ENCODE measurements at places on chromosomes 1 and 21. TPM values are rescaled to one million over a fixed set of nuclear protein-coding genes. Genes with fewer than 3 reads are reported as not detected.

GRCh38 chr1:2215329-2215728 lies 12.8 kb upstream of the SKI start:
- DNase-seq: no peak

Gene ARHGAP30
- total RNA-seq: 6.1 TPM

DNA sequence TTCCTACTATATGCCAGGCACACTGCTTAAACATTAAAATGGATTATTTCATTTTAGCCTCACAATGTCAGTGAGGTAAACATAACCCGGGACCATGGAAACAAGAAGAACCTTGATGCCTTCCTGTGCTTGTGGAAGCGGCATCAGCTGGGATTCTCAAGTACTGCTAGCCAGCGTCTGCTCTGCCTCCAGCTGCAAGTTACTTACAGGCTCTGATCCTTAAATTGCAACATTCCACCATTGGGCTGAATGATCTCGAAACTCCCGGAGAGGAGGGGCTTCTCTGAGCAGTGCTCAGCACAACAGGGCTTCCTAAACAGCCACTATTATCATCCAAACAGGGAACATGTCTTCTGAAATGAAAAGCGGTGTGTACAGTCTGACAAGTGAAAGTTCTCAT lies 6.7 kb upstream of the MAN1C1 start:
- no peak for DNase-seq

Gene HJV
- not detected for total RNA-seq

DNA sequence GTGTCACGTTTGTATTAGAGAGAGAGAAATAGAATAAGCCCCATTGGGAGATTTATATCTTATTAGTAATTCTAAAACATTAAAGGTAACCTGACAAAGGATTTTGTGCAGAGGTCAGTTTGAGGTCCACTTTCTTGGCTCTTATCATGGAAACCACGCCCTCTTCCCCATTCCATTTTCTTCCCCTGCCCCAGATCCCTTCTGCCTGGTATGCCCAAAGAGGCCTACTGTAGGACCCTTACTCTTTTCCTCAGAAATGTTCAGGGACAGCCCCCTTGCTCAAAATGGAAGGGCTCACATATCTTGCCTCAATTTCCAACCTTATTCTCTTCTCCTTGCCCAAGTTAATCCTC lies 9.6 kb downstream of the CCDC185 start:
- DNase-seq: no peak

DNA sequence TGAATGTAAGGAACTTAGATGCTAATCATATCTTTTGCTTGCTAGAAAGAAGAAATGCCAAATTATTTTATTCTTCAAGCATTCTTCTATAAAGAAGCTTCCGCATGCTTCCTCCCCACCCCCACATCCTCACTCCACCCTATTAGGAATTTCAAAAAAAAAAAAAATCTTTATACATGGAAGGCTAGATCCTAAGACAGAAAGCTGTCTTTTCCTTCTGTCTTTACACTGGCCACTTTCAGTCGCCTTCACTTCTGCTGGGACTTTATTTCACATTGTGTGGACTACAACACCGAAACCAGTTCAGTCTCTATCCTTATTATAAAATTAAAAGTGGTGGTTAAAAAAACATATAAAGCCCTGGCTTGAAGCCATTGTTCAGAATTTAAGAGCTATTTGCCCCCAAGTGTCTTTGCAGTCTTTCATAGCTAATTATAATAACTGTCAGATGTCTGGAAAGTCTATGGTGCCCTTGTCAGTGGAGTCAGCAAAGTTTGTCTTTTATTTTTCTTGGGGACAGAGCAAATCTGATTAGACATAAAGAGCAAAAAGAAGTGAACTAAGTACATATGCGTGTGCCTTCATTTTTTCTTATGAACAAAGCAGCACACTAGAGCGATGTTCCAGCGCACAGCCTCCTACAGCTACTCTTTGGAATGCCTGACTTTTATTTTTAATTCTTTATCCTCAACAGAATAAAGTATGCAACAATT lies 297.7 kb downstream of the PTPRC start:
- no peak for DNase-seq

DNA sequence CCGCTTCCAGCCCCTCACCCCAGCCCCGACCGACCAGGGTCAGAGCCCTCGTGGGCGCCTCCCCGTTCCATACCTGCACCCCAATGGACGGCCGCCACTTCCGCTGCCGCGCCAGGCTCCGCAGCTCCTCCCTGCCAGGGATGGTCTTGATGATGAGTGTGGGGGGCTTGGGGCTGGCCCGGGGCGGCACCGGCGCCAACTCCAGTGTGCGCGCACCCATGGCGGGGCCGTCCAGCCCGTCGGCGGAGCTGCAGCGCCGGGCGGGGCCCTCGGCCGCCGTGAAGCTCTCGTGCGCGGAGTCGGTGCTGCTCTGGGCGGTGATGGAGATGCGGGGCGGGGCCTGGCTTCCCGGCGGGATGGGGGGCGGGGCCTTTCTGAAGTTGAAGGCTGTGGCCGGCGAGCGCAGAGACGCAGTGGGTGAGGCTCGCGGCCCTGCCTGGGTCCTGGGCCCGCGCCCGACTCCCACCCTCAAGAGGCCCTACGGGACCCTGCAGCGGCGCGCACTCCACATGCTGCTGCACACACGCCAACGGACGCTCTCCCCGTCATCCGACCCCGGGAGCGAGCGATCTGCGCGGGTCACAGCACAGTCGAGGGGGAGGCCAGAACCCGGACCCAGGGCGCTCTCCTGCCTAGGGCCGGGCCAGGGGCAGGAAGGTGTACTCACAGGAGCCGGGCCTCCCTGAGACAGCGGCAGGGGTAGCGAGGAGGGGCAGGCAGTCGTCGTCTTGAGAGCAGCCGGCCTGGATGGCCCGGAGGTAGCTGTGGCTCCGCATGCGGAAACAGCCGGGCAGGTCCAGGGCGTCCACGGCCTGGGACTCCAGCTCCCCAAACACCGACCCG lies 26.1 kb upstream of the SMIM12 start:
- no peak for DNase-seq
